Transverse colon (tissue), 4 donors: ENCODE measurements at places on chromosomes 12 and 14.

DNA sequence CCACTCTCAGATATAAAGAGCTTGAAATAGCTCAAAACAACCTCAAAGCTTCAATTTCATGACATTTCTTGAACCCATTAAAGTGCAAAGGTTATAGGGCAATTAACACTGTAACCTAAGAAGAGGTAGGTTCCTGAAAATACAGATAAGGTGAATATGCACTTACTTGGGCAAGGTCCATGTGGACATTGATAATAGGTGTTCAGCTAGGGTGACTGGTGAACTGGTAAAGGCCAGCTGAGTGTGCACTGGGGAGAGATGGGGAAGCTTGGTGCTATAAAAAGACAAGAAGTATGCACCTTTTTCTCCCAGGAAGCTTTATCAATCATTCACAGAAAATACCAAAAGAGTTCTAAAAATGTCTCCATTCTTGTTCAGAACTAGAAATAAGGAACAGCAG lies 418.6 kb downstream of the SLC16A7 start:
- no peak for DNase-seq
- H3K36me3 ChIP-seq: no peaks in the 10 kb centered on the region
- H3K27me3 ChIP-seq: no peaks in the 10 kb centered on the region
- no peaks in the 10 kb centered on the region for H3K4me1 ChIP-seq

- no peak overlapping the region for H3K4me3 ChIP-seq
- H3K4me1 ChIP-seq: no peaks in the 10 kb centered on the region
- no peaks in the 10 kb centered on the region for H3K36me3 ChIP-seq
- H3K27ac ChIP-seq: no peak overlapping the region
- no peaks in the 10 kb centered on the region for H3K27me3 ChIP-seq
- DNase-seq: no peak
Measured at GRCh38 chr14:61889914-61890351, 127.7 kb downstream of the SNAPC1 start.

DNA sequence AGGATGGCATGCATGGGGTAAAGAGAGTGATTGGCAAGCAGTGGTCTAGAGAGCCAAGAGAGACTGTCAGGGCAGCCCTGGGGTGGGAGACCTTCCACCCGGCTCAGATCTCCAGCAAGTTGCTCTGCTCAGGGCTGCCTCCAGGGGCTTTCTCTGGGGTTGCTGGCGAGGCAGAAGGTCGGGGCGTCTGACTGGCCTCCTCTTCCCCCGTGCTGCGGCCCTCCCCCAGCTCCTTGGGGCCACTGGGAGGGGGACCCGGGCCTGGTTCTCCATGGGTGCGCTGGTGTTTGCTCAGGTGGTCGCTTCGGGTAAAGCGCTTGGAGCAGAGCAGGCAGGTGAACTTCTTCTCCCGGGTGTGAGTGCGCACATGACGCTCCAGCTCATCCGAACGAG lies 6.6 kb upstream of the AAAS start:
- peaks cover 43% of the 10 kb centered on the region for H3K27me3 ChIP-seq
- H3K27ac ChIP-seq: no peak overlapping the region
- no peak overlapping the region for H3K4me3 ChIP-seq

DNA sequence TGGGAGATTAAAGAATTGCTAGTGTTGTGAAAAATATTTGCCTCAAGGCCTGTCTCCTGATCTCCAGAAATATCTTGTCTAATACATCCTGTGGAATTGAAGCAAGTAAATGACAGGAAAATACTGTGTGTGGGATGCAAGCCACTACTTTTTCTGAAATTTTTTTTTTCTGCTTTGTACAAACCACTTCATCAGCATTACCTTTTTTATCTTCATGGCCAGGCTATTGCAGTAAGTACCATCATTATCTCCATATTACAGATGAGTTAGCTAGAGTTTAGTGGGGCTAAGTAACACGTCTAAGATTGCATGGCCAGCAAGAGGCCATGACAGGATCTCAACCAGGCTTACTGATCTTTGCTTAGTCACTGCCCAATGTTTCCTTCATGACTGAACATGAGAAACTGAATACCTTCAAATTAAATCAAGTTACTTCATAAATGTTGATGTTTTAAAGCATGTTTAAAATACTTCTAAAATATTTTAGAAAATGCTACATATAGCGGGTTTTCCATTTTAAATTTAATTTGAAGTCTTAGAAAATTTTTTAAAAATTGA lies 273.7 kb downstream of the SLC6A15 start:
- no peaks in the 10 kb centered on the region for H3K4me1 ChIP-seq
- no peaks in the 10 kb centered on the region for H3K36me3 ChIP-seq
- H3K27me3 ChIP-seq: no peaks in the 10 kb centered on the region
- DNase-seq: no peak

DNA sequence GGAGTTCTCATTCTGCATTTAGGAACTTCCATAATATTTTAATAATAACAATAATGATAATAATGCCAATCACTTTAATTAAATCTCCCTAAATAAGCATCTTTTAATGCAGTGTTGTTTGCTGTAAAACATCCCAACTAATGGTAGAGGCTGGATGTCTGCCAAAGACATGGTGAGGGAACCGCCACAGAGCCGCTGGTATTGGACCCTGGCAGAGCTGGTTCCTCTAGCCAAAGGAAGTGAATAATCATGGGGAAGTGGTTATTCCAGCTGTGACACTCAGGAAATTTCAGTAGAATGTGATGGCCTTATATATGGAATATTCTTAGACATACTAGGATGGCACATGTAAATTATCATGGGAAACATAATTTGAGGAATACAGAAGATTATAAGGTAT lies 483.3 kb downstream of the ZFP36L1 start:
- no peak overlapping the region for H3K4me3 ChIP-seq
- no peaks in the 10 kb centered on the region for H3K36me3 ChIP-seq

DNA sequence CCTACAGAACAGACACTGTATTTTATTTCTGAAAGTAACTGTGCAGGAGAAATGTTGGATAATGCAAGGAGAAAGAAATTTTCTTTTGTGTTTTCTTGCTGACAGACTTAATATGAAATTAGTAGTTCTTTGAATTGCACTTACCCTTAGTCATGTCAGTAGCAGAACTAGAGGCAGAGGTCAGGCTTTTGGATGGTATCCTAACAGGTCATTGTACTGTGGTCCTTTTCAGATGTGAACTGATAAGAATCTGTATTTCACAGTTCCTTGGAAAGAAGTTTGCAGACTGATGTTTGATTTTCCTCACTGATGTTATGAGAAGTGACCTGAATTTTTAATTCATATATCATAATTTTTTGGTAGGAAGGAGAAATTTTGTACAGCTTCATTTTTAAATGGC lies 46.0 kb downstream of the VRK1 start:
- no peaks in the 10 kb centered on the region for H3K4me1 ChIP-seq
- DNase-seq: no peak
- H3K27me3 ChIP-seq: no peaks in the 10 kb centered on the region
- no peak overlapping the region for H3K27ac ChIP-seq

GRCh38 chr14:74636424-74637177 lies 24.6 kb upstream of the LTBP2 start:
- no peak for DNase-seq
- no peaks in the 10 kb centered on the region for H3K4me1 ChIP-seq
- H3K27me3 ChIP-seq: no peaks in the 10 kb centered on the region
- H3K4me3 ChIP-seq: no peak overlapping the region

DNA sequence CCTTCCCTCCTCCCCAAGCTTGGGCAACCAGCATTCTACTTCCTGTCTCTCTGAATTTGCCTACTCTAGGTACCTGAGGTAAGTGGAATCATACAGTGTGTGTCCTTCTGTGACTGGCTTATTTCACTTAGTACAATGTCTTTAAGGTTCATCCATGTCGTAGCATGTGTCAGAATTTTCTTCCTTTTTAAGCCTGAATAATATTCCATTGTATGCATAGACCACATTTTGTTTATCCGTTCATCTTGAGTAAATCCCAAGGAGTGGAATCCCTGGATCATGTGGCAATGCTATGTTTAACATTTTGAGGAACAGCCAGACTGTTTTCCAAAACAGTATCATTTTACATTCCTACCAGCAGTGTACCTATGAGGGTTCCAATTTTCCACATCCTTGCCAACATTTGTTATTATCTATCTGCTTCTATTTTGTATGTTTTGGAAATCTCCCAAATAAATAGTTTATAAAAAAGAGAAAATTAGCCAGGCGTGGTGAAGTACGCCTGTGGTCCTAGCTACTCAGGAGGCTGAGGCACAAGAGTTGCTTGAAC lies 12.4 kb downstream of the HSP90AA1 start:
- H3K36me3 ChIP-seq: peaks cover 5% of the 10 kb centered on the region
- no peaks in the 10 kb centered on the region for H3K4me1 ChIP-seq
- no peak overlapping the region for H3K27ac ChIP-seq
- DNase-seq: no peak
- H3K4me3 ChIP-seq: no peak overlapping the region
- no peaks in the 10 kb centered on the region for H3K27me3 ChIP-seq
